Cardiac septum (tissue), 1 donor: ENCODE measurements at places on chromosomes 11 and 22. TPM values are rescaled to one million over a fixed set of nuclear protein-coding genes. Genes with fewer than 3 reads are reported as not detected.

- DNase-seq, result no peak
These were observed 191.0 kb downstream of the MIAT start for GRCh38 chr22:26848244-26848920.

- DNase-seq, result no peak
These were observed 39.1 kb downstream of the TCIRG1 start for GRCh38 chr11:68077617-68078582.

GRCh38 chr11:1511937-1512496 is 25.4 kb upstream of the MOB2 start:
- no peak for DNase-seq

DNA sequence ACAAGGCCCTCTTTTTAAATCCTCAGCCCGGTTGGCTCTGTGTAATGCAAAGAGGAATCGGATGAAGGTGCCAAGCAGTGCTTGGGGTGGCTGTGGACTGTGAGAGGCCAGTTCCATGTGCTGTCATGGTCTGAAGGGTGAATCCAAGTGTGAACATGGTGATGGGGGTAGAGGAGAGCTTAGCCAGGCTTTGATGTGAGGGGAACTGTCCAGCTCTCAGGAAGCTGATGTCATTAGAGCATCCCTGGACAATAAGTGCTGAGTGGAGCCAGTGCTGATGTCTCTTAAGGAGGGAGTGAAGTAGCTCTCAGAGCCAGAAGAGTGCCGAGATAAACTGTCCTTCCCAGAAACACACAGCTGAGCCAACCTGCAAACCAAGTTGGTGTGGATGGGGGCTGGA is 53.6 kb downstream of the NAV2 start:
- no peak for DNase-seq

DNA sequence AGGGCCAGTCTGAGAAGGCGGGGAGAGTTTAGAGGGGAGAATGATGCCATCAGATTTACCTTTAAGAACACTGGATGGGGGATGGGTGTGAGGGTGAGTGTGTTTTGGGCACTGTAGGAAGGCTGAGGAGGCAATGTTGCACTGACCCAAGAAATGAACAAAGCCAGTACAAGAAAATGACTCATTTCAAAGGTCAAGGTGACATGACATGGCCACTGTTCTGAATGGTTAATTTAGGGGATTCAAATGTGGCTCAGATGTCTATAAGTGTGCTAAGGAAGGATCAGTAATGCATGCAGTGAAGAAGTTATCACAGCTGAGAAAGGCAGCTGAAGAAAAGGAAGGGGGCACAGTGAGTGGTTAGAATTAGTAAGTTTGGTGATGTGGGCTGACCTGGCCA is 129.9 kb downstream of the PGR start:
- no peak for DNase-seq

DNA sequence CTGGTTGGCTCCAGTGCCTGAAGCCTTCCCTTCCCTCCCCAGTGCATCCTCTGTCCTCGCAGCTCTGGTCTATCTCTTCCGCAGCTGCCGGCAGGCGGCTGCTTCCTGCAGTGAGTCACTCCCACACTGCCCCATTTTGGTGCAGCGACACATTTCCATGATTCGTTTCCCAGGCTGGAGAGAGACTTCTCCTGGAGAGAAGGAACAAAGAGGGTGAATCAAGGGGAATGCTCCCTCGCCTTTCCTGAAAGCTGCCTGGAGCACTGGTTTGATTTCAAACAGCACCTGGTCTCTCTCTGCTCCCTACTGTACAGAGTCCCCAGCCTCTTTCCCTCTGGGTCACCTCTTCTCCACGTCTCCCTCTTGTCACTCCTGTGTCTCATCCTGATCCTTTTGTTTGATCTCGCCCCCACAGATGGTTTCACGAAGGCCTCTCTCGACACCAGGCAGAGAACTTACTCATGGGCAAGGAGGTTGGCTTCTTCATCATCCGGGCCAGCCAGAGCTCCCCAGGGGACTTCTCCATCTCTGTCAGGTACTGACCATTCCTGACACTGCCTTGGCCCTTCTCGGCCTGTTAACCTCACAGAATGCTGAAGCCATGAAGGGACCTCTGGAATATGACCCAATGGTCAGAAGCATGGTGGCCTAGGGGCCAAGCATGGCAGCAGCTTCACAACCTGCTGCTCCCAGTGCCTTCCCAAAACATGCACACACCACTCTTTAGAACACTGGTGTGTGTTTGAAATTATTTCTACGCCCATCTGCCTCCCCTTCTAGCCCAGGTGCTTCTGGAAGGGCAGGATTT is at the start of gene TMA7B:
Gene TMA7B, plus strand, starts transcription at position 758 of the 808 bp plus-strand sequence. CDS start 3,978 bp downstream, outside the sequence.
- DNase-seq, result peak; percentile 82

DNA sequence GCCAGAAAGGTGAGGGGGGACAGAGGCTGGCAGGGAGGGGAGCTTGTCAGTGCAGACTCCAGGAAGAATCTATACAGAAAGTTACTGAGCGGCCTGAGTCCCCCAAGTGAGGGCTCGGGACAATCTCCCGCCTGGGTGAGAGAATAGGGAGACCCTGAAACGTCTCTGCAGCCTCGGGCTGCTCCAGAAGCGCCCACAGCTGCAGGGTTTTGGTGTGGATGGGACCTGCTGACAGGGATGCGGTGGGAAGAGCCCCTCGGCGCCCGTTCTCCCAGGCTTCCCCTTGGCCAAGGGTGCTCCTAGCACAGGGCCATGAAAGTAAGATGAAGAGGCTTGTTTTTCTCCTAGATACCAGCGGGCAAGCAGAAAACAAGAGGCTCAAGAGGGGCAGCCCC is 743 bp upstream of the RCE1 start:
- DNase-seq, result no peak

GRCh38 chr22:17896586-17896985 is 122.3 kb upstream of the BID start:
- DNase-seq, result no peak

DNA sequence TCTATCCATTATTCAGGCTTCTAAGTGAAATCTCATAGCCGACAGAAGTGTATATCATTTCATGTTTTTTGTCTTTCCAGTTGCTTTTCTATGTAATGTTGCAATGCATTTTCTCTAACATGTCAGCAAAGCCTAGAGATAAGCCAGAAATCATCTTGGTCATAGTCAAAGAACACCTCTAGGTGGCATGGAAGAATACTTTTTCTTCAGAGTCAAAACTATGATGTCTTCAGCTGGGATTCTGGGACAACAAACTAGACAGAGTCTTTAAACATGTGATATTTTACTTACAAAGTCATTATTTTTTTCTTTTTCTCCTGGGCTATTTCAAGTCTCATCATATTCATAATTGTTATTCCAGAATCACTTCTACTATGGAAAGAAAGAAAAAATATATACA is 4.4 kb downstream of the GAS2 start:
- DNase-seq, result no peak

DNA sequence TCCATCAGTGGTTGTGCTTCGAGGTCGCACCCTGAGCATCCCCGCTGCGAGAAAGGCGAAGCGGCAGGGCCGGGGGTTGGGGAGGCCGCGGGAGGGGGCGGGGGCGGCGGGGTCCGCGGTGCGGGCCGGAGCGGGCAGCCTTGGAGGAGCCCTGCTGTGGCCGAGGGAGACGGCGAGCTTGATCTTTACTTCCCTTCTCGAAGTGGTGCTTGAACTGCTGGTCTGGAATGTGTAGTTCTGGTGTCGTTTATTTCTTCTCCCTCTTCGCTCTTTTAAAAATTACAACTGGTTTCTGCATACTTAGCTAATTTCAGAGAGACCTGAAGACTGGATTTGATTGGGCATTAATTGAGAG is 1.1 kb downstream of the APLP2 start:
- DNase-seq, result peak; percentile 78

DNA sequence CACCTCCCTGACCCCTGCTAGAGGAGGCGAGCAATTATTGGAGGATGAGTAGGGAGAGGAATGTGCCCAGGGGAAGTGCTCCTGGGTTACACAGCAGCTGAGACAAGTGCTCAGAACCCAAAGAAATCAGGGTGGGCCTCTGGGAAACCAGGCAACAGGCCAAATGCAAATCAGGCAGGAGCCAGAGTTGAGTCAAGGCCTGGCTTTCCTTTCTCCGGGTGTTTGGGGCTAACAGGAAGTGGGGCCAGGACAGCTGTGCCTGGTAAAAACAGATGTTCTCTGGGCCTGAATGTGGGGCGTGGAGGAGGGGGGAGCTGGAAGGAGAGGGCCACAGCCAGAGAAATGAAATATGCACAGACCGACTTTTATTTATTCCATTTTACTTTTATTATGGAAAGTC is 22.0 kb downstream of the MFNG start:
- no peak for DNase-seq

Gene MAPK8IP1
- total RNA-seq, result 7.5 TPM

Gene GAL3ST3
- total RNA-seq, result 3.1 TPM

Gene CYTH4
- total RNA-seq, result 8.0 TPM

Gene RIC3
- total RNA-seq, result 14.3 TPM

Gene PRODH
- total RNA-seq, result 3.0 TPM

Gene YPEL4
- 0.59 TPM for total RNA-seq

Gene PANX2
- total RNA-seq, result 0.30 TPM

Gene EXT2
- total RNA-seq, result 32.8 TPM

Gene PIH1D2
- 2.0 TPM for total RNA-seq

Gene C11orf91
- 1.4 TPM for total RNA-seq

Gene SLC16A8
- not detected for total RNA-seq

Gene PDE2A
- 28.8 TPM for total RNA-seq

Gene SPDYC
- total RNA-seq, result not detected

Gene OR4A47
- not detected for total RNA-seq

Gene SHISAL1
- 0.70 TPM for total RNA-seq

Gene APOA4
- total RNA-seq, result not detected
